ENCODE measurements at places on chromosomes 12 and 14.

- no peak for DNase-seq
These were observed 204.3 kb downstream of the KIF26A start for GRCh38 chr14:104342435-104343293.

DNA sequence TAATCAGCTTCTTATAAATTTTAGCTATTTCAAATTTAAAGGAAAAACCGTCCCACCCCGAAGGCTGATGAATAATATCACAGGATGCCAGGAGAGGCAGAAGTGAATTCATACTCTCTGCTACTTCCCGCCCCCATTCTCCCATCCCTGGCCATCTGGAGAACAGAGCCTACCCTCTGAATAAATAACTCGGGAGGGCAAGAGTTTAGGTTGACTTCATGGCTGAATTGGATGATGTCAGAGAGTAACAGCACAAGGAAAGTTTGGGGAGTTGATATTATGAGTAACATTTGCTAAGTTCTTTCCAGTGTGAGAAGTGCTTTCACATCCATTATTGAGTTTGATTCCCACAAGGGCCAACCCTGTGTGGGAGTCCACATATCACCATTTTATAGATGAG lies 241.6 kb downstream of the EGLN3 start:
- no peak for DNase-seq

DNA sequence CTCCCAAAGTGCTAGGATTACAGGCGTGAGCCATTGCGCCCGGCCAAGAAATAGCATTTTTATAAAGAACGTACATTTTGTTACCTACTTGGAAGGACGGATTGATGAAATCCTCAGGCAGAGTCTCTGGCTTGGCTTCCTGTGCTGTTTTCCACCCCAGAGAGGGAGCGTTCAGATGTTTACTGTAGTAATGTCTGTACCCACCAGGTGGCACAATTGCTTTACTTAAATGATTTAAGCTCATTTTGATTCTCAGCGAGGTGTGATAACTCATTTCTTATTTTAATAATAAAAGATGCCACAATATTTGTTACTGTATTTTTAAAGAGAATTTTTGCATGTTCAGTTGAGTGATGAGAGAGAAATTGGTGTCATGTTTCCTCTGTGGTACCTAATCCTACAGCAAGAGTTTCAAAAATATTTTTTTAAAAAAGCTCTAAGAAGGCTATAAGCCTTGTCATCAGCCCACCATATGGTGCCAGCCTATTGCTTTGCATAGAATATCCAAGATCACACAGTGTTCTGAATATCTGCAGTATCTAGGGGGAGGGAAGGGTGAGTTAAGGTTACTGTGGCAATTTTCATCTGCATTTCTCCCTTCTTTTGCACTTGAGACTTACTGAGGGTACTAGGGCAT lies 82.6 kb upstream of the TRAF3 start:
- peak; percentile 58 for DNase-seq

DNA sequence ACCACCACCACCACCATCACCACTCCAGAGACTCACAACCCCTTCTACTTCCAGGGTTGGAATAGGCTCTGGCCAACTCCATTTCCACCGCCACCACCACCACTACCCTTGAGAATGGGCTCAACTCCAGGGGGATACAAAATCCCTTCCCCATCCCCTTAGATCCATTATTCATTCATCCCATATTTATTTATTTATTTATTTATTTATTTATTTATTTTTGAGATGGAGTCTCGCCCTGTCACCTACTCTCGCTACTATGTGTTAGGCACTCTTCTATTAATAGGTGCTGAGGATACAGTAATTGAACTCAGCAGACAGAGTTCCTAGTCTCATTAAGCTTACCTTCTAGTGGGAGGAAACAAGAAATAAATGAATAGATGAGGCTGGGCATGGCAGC lies 4.8 kb upstream of the ADCY6 start:
- no peak for DNase-seq

DNA sequence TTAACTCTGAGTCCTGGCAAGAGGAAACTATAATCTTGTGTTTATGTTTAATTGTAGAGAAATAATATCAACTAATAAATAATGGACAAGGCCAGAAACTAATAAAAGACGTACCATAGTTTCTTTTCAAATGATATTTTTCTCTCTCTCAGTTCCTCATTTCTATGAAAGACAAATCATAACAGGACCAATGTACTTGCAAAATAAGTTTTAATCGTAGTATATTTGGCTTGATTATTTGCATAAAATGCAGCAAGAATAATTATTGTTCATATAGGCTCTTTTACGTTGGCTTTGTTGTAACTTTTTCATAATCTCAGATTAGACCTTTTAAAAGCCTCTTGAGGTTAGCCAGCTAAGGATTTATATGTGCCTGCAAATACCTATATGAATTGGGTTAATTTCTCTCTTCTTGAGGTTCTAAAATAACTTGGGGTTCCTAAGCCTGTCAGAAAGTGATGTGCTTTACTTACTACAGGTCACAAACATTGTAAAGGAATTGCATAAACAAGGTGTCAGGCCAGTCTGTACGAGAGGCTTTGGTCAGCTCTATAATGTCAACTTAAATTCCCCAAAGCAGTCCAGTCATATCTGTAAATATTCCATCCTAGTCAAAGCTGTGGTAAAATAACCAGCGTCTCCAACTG lies 152.8 kb upstream of the PTPRQ start:
- no peak for DNase-seq

- DNase-seq, result no peak
These were observed 3.6 kb downstream of the DDX51 start for GRCh38 chr12:132140501-132140900.

GRCh38 chr12:107624493-107624892 lies 61.1 kb upstream of the PWP1 start:
- no peak for DNase-seq

DNA sequence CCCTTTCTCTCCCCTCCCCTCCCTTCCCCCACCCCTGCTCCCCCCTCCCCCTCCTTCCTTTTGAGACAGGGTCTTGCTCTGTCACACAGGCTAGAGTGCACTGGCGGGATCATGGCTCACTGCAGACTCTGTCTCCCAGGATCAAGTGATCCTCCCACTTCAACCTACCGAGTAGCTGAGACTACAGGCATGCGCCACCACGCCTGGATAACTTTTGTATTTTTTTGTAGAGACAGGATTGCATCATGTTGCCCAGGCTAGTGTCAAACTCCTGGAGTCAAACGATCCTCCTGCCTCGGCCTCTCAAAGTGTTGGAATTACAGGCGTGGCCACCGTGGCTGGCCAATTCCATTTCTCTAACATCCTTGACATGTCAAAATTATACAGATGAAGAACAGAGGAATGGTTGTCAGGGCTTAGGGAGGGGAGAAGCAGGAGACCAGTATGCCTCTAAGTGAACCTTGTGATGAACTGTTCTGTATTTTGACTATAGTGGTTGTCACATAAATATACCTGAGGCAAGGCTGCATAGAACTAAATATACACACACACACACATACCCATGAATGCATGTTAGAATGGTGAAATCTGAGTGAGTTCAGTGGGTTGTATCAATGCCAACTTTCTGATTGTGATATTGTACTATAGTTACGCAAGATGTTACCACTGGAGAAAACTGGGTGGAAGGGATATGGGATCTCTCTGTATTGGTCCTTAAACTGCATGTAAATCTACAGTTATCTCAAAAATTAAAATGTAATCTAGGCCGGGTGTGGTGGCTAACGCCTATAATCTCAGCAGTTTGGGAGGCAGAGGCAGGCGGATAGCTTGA lies 3.6 kb upstream of the CFAP73 start:
- DNase-seq, result no peak

DNA sequence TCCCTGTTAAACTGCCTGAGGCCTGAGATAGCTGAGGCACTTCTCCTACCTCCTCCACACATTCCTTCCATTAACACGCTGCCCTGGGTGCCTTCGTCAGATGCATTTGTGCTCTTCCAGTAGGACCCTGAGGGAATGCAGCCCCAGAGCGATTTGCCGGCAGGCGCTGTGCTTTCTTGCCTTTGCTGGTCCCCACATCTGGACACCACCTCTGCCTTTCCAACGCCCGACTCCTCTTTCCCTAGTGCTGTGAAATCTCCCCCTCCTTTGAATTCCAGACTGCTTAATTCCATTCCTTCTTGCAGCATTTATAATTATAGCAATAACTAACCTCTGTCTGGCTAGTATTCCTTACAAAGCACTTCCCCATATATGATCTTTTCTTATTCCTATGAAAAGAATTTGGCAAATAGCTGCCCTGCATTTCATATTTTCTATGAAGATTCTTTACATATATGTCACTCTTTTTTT lies 88.4 kb downstream of the C12orf75 start:
- DNase-seq, result no peak

All from effector CD4-positive, alpha-beta T cell (primary cell).